Ovary (tissue), 10 donors: ENCODE measurements at places on chromosomes 16 and 17.

DNA sequence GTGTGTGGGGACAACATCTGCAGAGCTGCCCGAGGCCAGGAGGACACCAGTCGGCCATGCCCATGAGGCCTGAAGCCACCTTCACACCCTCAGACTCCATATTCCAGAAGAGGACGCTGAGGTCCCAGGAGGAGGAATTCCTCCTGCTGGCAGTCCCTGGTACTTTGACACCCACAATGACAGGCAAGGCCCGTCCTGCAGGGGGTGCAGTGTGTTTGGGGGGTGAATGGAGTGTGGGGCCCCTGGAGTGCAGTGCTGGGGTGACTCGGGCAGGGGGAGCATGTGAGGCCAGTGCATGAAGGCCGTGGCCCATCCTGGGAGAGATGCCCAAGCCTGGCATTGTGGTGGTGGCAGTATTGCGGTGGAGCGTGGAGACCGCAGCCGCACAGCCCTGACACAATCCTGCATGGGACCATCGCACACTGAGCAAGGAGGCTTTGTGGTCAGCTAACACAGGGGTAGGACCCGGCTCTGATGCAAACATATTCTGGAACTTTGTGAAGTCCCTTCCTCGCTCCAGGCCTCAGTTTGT lies 52.2 kb downstream of the ZDHHC7 start:
- no peak for DNase-seq

DNA sequence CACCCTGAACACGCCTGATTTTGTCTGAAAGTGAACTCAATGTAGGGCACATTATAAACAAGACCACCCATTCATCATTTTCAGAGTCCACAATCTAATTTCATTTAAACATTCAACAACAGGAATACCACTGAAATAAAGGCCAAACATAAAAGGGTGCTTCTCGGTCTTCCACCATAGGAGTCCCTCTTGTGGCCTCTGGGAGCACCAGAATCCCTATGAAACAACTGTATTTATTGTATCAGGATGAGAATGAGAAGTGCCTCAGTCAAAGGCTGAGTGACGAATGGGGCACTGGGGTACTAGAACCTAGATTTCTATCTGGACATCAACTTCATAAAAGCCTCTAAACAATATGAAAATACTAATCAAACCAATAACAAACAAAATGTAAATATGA lies 40.4 kb downstream of the NXPH3 start:
- DNase-seq: no peak

GRCh38 chr17:19975601-19976000 lies 2.0 kb downstream of the AKAP10 start:
- DNase-seq: no peak

GRCh38 chr17:36629970-36630502 lies 28.7 kb downstream of the MRM1 start:
- no peak for DNase-seq

DNA sequence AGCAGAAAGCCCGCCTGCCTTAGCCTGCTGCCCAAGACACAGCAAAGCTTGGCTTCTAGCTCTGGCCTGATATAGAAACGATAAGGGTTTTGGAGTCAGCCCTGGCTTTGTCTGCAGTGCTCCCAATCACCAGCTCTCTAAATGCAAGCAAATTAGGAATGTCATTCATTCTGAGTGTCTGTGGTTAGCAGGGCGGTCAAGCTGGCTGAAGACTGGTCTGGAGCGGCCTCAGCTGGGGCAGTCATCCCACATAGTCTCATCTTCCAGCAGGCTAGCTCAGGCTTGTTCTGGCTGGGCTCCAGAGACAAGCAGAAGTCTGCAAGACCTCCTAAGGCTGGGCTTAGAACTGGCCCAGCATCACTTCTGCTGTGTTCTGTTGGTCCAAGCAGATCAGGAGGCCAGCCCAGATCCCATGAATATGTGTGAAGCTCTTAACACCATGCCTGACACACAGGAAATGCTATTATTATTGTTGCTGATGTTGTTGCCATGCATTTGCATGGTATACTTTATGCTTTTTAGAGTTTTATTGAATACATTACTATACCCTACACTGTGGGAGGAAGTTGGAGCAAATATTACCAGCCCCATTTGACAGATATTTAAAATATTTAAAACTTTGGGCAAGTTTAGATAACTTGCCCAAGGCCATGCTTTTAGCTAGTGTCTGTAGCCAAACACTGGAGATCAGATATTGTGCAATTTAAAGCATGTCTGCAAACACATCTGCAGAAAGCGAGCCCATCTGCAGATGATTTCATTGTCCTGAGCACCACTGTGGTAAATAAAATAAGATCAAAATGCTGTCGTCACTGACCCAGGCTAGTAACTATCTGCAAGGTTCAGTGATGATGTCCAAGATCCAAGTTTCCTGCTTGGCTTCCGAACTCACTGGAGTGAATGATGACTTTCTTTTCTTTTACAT lies 24.8 kb downstream of the TMC7 start:
- no peak for DNase-seq
